ENCODE measurements at places on chromosomes 13 and 19.

- no peak for DNase-seq
These were observed 7.2 kb upstream of the RASL11A start for GRCh38 chr13:27263438-27263837.

DNA sequence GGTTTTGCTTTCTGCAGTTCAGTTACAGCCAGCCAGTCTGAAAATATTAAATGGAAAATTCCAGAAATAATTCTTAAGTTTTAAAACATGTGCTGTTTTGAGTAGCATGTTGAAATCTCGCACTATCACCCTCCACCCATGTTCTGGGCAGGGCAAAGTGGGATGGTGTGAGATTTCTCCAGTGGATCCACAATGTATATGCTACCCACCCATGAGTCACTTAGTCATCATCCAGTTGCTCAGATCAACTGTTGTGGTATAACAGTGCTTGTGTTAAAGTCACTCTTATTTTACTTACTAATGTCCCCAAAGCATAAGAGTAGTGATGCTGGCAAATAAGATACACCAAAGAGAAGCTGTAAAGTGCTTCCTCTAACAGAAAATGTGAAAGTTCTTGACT, 56.4 kb downstream of the CYSLTR2 start:
- DNase-seq: no peak

- DNase-seq: no peak
These were observed at the start of gene PLPPR3 for GRCh38 chr19:821825-822503. PLPPR3 (minus strand) TSS chr19:821955; CDS start chr19:821559, 396 bp downstream.

- no peak for DNase-seq
These were observed 131.2 kb upstream of the DACH1 start for GRCh38 chr13:71998223-71998622.

DNA sequence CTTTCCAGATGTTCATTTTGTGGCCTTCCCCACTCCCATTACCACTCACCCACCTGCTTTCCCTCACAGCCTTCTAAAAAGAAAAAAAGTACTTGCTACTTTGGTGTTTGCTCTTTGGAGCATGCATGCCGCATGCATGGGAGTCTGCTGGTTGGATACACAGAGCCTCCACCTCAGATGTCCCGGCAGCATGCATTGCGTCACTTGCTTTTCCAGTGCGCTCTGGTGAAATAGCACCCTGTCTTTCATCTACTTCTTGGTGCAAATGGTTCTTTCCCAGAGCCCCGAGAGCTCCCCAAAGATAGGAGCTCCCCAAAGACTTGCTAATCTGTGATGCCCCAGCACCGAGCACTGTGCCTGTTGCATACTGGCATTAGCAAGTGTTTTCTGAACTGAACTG, 333.2 kb upstream of the ZNF507 start:
- DNase-seq: no peak

DNA sequence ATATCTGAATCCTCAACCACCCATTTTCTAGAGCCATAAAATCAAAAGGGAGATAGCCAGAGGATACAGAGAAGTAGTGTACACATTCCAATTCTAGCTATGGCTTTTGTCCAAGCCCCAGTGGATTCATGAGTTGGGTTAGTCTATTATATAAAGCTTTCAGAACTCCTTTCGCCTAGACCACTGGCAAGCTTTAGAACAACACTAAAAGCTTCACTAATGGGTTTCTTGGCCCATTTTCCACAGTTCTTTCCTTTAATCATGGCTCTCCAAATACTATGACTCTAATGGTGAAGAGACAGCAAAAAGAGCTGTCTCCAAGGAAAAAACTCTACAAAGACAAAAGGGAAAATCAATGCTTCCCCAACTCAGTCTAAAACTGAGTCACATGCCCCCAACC, 48.2 kb upstream of the SLITRK5 start:
- no peak for DNase-seq
